Mesangial cell (primary cell): ENCODE measurements at places on chromosomes 1 and 21. TPM values are rescaled to one million over a fixed set of nuclear protein-coding genes. Genes with fewer than 3 reads are reported as not detected.

LCE1C gene
- not detected in 2 replicates for total RNA-seq

GNAT2 gene
- 0.16 TPM in 1 of 2 replicates, not detected in the other for total RNA-seq

PLPP3 gene
- 3.6 and 9.6 TPM in 2 replicates for total RNA-seq

CAMK1G gene
- total RNA-seq: 0.51 TPM in 1 of 2 replicates, not detected in the other

LIN9 gene
- total RNA-seq: 1.4 and 6.8 TPM in 2 replicates

NBPF10 gene
- total RNA-seq: 0.65 and 1.8 TPM in 2 replicates

TRIM67 gene
- total RNA-seq: 1.1 TPM in 1 of 2 replicates, not detected in the other

KAZN gene
- 3.6 and 11.0 TPM in 2 replicates for total RNA-seq

ST6GALNAC5 gene
- total RNA-seq: 1.5 and 5.6 TPM in 2 replicates

GCSAML gene
- not detected in 2 replicates for total RNA-seq

C1orf94 gene
- not detected in 2 replicates for total RNA-seq

TRIM62 gene
- 7.3 and 21.9 TPM in 2 replicates for total RNA-seq

PLA2G2D gene
- total RNA-seq: not detected in 2 replicates

SLFNL1 gene
- total RNA-seq: under 0.01 and 0.13 TPM in 2 replicates

SFN gene
- 21.7 and 44.3 TPM in 2 replicates for total RNA-seq

ACTN2 gene
- total RNA-seq: under 0.01 TPM in 2 replicates

HSPG2 gene
- 146 and 507 TPM in 2 replicates for total RNA-seq

NPHP4 gene
- total RNA-seq: 7.2 and 9.9 TPM in 2 replicates

CBS gene
- total RNA-seq: 38.5 and 47.1 TPM in 2 replicates

KDF1 gene
- 1.6 and 3.4 TPM in 2 replicates for total RNA-seq

FMO1 gene
- total RNA-seq: not detected in 2 replicates

GPR37L1 gene
- under 0.01 TPM in 1 of 2 replicates, not detected in the other for total RNA-seq

KRTAP19-3 gene
- not detected in 2 replicates for total RNA-seq

CHRM3 gene
- under 0.01 and 1.3 TPM in 2 replicates for total RNA-seq

PLEKHN1 gene
- 4.8 and 5.5 TPM in 2 replicates for total RNA-seq

HSD3B1 gene
- total RNA-seq: not detected in 2 replicates

IPO13 gene
- total RNA-seq: 24.3 and 29.8 TPM in 2 replicates

C4BPA gene
- under 0.01 TPM in 1 of 2 replicates, not detected in the other for total RNA-seq

TSPAN2 gene
- total RNA-seq: 2.7 and 6.5 TPM in 2 replicates

VTCN1 gene
- total RNA-seq: 0.13 TPM in 1 of 2 replicates, not detected in the other

RIIAD1 gene
- total RNA-seq: not detected in 2 replicates

PYHIN1 gene
- not detected in 2 replicates for total RNA-seq

IL10 gene
- 0.63 TPM in 1 of 2 replicates, not detected in the other for total RNA-seq

BGLAP gene
- 0.51 TPM in 1 of 2 replicates, not detected in the other for total RNA-seq

IL24 gene
- total RNA-seq: not detected in 2 replicates

AGT gene
- total RNA-seq: 0.16 and 0.89 TPM in 2 replicates

CAPN9 gene
- total RNA-seq: 0.13 TPM in 1 of 2 replicates, not detected in the other

NBPF20 gene
- total RNA-seq: 1.3 and 1.6 TPM in 2 replicates

NEXN gene
- 1.3 and 3.1 TPM in 2 replicates for total RNA-seq

SLAMF6 gene
- not detected in 2 replicates for total RNA-seq
